ENCODE measurements at places on chromosomes 11 and 22.

DNA sequence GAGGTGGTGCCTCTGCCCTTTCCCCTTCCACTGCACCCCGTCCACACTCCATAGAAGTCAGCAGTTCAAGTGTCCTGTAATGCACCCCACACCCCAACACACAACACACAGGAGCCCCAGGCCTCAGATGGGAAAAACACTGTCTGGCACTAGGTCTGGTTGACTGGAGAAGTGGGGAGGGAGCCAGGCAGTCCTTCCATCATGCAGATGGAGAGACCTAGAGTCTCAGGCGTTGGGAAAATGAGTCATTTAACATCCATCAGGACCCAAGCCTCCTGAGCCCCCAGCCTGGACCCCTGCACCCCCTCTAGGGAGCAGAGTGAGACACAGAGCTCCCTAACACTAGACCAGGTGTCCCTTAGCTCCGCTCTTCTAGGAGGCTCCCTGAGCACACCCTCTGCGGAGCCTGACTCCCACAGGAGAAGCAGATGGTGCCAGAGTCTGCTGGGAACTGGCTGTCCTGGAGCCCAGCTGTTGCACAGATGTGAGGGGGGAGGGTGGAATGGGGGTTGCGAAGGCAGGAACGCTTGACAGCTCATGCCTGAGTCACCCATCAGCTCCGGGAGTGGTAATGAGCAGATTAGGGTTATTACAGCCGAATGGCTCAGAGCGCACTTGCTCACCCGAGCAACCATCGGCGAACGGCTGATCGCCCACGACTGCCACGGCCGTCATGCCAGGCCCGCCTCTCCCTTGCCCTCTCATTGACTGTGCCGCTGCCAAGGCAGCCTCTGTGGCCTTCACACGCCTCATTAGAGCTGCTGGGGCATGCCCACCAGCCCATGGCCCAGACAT lies 22.1 kb upstream of the SYT7 start:
- no peak for DNase-seq

GRCh38 chr22:37331034-37331428 lies 48.7 kb downstream of the CYTH4 start:
- DNase-seq = no peak

DNA sequence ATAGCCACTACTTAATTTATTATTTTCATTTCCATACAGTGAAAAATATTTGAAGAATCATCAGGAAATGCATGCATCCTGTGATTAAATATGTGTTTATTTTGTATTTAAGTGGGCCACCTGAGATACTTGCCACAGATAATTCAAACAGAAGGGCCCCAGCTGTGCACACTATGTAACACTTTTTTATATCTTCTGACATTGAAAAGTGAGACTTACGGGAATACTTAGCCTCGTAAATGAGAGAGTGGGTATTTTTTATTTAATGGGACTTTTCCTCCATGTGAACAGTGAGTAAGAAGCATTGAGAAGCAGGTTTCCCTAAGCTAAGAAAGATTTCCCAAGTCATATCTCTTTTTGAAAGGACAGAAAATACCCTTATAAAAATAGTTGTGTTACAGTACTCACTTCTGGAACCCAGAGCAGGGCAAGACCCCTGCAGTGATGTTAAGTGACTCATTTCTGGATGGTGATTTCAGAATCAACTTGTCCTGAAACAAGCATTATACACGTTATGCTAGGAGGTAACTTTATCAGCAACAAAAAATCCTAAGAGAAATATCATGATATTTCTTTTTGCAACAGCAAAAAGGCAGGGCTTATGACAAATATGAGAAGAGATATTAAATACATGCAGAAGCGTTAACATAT lies 478.1 kb upstream of the CHORDC1 start:
- no peak for DNase-seq

DNA sequence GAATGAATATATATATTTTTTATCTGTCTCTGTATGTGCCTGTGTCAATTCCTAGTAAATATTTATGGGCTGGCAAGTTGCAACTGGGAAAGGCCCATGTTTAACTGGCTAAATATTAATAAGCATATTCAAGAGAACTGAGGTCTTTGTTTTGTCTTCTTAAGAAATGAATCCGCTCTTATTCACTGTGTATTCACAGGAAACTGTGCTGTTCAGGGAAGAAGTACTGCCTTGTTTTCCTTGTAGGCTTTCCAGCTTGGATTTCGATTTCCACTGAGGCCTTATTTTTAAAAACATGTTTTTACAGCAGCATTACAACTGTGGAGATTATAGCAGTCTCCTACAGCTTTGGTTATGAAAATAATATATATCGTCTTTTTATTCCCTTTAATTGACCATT lies 64.7 kb downstream of the LDLRAD3 start:
- no peak for DNase-seq

- DNase-seq = no peak
These were observed 12.1 kb upstream of the ELFN2 start for GRCh38 chr22:37439347-37439746.

- no peak for DNase-seq
These were observed 60.1 kb downstream of the HORMAD2 start for GRCh38 chr22:30140414-30140813.

GRCh38 chr11:34311126-34311525 lies 46.7 kb downstream of the ABTB2 start:
- DNase-seq = no peak

GRCh38 chr11:134538742-134539141 lies 126.7 kb upstream of the B3GAT1 start:
- no peak for DNase-seq

DNA sequence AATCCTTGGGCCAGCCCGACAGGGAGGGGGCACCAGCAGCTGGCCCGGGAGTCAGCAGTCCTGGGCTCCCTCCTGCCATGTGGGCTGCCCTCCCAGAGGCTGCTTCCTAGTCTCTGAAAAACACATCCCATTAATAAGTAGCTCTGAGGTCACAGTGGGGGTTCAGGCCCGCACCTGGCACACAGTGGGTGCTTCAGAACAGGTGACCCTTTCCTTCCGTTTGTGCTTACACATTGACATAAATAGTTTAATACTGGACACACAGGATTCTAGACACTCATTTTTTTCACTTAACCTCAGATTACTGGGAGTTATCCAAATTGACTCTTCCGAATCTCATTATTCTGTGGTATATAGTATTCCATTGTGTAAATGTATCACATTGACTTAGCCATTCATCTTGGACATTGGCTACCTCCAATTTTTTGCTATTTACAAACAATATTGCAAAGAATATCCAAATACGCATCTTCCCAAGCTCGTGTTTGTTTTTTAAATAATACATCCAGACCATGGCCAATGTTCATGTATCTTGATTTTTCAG lies 474 bp upstream of the CHADL start:
- DNase-seq = no peak

- DNase-seq = no peak
These were observed 777 bp downstream of the TBX10 start for GRCh38 chr11:67638535-67639437.

- no peak for DNase-seq
These were observed 22.3 kb upstream of the TMEM191C start for GRCh38 chr22:21444701-21445436.

GRCh38 chr11:65662247-65662798 lies 393 bp downstream of the RELA start:
- no peak for DNase-seq

GRCh38 chr11:132911186-132911585 lies 621.1 kb downstream of the OPCML start:
- no peak for DNase-seq

All from central memory CD4-positive, alpha-beta T cell (primary cell).